Suppressor macrophage (primary cell): ENCODE measurements at places on chromosomes 13 and 19.

DNA sequence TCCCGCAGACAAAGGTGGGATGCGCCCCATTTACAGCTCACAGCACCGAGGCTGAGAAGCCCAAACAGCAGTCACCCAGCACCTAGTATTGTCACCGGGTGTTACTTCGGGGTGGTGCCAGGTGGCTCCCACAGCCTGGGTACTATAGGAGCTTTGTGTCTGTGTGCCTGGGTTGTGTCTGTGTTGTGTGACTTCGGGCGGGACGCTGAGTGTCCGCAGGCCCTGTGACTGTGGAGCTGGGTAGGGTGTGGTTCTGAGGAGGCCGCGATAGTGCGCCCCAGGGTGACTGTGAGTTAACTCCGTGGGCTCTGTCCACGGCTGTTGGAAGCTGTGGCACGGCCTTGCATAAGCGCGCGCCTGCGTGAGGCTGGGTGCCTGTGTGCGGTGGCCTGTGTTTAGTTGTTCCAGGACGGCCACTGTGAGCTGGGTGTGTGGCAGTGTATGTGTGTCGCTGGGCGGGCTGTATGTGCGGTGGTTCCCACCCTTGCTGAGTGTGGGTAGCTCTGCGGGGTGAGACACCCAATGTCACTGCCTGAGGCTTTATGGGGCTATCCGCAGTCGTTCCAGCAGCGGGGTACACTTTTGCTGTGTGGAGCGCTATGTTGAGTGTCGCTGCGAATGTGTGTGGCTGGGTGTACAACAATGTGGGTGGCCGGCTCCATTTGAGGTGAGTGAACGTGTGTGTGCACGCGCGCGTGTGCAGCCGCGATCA, 559 bp upstream of the SSBP4 start:
- DNase-seq = peak; percentile 66

- DNase-seq = no peak
These were observed 4.2 kb downstream of the CYTH2 start for GRCh38 chr19:48473161-48473966.

DNA sequence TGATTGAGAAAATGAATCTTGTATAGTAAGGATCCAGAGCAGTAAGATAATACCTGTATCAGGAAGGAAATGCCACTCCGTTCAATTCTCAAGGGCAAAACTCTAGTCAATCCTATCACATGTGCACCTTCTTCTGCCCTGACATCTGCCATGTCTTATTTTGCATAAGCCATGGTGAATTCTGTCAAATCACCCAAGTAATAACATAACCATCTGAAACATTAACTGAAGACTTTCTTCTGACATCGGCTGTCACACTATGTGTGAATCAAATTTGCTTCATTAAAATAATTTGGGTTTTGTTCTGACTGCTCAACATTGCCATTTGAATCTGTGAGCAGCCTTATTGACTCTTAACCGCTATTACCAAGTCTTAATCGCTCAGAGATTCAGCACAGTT, 91.2 kb downstream of the PCDH9 start:
- no peak for DNase-seq

DNA sequence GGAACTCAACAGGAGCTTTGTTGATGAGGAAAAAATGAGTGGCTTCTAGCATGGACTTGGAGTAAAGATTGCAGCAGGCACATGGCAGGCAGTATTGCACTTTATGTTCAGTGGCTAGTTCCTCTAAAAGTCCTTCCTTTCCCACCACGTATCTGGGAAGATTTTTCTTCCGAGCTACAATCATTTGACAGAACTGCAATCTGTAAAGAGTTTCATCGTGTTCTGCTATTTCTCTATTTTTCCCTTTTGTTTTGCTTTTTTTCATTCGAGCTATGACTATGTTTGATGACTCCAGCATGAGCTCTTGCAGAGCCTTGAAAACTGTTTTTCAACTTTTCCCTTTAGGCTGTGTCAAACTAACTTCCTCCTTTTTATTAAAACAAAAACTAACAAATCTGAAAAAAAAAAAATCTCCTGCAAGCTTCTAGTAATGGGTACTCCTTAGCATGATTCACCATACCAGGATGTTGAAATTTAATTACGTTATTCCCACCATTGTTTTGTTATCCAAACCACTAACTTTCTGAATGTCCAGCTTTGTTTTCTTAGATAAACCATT, 12.3 kb downstream of the CLDN10 start:
- DNase-seq = peak; percentile 95

DNA sequence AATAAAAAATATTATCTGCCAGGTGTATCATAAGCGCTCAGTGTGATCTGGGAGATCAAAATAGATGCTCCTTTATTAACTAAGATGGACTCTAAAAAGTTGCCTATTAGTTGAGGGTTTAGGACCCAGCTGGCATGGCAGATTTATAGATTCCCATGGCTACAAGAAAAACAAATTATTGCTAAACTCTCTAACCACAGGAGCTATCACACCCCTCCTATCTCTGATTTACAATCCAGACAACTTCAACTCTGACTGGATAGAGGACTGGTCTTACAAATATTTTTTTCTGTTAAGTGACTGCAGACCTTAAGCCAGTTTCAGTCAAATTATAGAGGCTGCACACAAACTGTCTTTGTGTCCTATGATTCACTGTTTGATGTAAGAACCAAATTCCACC, 45.4 kb upstream of the MYCBP2 start:
- DNase-seq = peak; percentile 8

DNA sequence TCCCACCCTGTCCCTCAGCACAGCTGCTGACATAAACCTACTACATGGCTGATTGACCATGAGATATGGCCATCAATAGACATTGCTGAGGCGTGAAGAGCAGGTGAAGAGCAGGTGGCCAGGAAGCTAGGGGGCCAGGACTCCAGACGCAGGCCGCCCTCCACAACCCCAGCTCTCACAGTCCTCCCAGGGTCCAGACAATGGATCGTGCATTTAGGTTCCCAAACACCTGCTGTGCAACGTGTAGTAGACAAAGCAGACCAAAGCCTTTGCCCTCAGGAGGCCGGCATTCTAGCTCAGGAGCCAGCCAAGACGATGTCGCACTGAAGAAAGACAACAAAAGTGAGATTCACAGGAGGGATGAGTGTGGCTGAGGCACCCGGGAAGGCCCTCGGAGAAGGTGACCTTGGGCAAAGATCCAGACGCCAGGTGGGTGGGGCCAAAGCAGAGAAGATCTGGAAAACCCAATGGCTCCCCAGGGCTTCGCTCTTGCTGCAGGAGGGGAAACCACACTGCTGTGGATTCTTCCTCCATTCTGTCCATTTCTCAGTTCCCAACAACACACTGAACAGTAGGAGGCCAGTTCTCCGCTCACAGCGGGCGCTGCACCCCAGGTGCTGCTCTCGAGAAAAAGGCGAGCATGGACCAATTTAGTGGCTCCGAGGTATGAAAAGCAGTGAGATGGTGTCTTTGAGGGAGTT, 1.4 kb downstream of the FFAR1 start:
- no peak for DNase-seq

DNA sequence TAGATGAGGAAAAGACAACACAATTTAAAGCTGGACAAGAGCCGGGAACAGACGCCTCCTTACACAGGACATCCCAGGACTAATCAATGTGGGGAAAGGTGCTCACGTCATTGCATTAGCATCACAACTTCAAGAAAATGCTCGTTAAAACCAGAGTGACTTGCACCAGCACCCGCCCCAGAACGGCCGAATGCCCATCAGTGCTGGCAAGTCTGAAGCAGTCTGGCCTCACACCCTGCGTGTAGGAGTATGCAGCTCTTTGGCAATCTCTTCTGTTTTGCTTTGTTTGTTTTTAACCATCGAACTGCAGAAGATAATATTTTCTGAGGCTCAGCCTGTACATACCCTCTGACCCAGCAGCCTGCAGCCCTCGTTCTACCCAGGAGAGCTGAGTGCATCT, 44.8 kb upstream of the LDLR start:
- DNase-seq = no peak

GRCh38 chr13:33401238-33401637, 115.7 kb upstream of the STARD13 start:
- DNase-seq = no peak

DNA sequence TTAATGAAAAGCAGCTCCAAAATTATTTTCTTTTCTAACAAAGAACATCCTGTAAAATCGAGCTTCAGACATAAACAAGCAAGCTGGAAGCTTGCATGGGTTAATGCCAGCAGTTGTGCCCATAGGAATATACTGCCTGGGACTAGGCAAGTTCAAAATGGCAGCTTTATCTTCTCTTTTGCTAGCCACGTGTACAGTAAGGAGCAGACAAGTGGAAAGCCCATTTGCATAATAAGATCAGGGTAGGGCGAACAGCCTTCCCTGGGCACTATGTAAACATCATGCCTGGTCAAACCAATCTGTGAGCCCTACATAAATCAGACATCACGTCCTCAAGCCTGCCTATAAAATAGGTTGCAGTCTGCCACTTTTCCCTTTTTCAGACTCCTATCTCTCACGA, 489.7 kb downstream of the RFC3 start:
- no peak for DNase-seq

DNA sequence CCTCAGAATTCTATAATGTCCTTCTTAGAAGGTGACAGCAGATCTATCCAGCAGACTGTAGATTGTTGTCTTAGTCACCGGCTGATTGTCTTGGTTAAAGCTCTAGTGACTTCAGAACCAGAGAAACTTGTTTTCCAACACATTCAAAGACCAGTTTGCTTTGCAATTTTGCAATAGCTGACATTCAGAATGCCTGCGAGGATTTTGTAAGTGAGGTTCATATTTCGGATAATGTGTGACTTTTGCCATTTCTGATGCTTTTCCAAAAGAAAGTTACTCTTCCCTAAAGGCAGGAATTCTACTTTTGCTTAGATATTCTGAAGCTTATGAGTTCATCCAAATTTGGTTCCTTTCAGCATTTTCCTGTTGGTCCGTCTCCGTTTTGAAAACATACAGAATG, 13.2 kb downstream of the SPINT2 start:
- no peak for DNase-seq

- DNase-seq = no peak
These were observed 20.8 kb downstream of the ZSCAN5C start for GRCh38 chr19:56222901-56223300.

GRCh38 chr19:54461613-54462012, 2.0 kb downstream of the LENG9 start:
- DNase-seq = no peak

DNA sequence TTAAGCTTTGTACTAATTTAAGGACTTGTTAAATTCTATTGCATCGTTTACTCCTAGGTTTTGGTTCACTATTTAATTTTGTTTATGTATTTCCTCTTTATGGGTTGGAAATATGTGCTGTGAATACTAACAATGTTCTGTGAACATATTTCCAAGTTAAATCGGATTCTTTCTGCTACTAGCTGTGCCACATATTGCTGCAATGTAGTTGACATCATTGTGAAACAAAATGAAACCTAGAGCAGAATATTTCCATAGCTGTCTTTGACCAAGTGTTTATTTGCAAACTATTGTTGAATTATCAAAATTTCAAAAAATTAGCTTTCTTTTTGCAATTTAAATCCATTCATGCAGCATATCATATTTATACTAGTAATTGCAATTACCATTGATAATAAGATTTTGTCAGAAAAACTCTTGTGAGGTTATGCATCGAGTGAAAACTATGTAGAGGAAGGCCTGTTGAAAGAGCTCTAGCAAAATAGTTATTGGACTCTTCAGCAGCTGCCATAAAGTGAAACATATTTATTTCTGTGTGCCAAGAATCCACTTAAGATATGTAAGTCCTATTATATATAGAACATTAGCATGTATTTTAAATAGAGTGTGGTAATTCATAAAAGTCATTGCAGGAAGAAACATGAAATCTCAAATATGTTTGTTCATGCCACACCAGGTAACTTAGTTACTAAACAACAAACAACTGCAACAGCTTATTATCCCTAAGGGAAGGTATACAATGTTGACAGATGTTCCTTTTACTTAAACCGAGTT, 575.1 kb downstream of the SLITRK6 start:
- no peak for DNase-seq

- no peak for DNase-seq
These were observed 254.8 kb downstream of the DCT start for GRCh38 chr13:94224670-94225069.

DNA sequence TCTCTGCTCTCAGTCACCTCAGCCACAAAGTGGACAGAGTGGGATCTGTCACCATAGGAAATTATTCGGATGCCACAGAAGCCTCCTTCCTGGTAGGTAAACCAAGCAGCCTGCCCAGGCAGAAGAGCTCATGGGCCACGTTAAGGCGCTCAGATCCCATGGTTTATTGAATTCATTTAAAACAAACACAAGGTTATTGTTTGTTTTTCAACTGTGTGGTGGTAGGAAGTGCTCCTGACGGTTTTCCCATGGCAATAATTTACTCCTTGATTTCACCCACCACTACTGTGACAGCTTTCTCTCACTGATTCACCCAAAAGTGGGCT, 14.4 kb downstream of the BCAM start:
- no peak for DNase-seq

DNA sequence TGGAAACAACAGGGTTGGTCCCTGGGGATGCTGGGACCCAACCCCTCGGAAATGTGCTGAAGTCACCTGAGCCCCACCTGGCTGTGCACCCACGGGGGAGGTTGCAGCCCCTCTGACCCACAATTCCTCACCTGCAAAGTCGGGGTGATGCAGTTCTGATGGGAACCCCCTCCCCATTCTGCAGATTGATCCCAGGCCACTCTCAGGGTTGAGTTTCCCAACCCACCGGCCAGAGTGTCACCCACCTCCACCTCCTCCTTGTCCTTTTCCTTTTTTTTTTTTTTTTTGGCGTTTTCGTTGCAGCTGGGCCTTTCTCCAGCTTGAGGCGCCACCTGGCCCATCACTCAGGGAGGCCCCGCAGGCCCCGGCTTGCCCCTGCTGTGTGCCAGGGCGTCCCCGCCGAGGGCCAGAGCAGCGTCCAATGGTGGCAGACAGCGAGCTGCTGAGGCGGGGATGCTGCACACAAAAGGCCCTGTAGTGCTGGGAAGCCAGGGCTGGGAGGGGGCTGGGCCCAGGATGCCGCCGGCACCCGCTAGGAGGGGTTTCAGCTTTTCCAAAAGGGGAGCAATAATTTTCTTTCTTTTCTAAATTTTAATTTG, 4.6 kb downstream of the PIK3R2 start:
- DNase-seq = peak; percentile 1

- peak; percentile 50 for DNase-seq
These were observed 6.6 kb upstream of the ZNF428 start for GRCh38 chr19:43625918-43626579.

DNA sequence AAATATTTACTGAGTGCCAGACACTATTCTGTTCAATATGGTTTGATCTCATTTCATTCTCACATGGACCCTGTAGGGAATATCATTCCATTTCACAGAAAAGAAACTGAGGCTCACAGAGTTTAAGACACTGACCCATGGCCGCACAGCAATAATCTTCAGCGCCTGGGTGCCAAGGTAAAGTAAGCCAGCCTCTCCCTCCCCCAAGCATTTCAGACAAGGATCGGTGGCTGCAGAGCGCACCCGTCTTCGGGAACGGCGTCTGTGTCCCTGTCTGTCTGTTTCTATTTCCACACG, 4.3 kb upstream of the PDE4A start:
- no peak for DNase-seq

DNA sequence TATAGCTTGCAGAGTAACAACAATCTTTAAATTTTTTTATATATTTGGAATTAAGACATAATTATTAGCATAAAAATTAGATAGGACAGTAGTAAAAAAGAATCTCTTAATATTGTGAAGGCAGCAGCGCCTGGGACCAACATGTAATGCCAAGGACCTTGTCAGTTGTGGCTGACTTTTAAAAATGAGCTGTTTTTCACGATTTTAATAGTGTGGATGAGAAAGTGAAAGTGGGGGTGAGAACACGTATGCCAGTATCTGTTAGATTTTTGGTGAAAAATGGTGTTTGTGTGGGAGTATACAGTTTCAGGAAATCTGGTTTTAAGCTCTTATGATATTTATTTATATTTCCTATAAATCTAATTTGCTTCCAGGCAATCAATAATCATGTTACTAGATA, 125.2 kb downstream of the LMO7 start:
- no peak for DNase-seq
